ENCODE measurements at places on chromosomes 6 and 20.

GRCh38 chr6:52558266-52559000, 18.4 kb downstream of the TRAM2 start:
- DNase-seq, result no peak

DNA sequence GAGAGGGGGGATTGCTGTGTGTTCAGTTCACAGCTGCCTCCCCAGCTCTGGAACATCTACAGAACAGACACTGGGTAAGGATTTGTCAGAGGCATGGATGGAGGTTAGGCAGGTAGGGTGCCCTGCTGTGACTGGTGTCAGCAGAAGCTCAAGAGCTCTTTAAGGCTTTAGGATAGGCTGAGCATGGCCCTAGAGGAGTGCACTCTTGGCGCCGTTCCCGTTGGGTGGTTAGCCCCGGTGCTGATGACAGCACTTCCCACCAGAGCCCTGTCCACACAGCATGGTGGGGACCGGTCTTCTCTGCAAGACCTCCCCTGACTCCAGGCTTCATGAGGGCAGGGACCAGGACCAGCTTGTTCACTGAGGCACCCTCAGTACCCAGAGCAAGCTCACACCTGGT, 262.0 kb downstream of the BMP7 start:
- DNase-seq, result no peak

- DNase-seq, result no peak
These were observed 28.3 kb downstream of the CDK5RAP1 start for GRCh38 chr20:33372993-33373441.

- DNase-seq, result no peak
These were observed 130.2 kb upstream of the AKIRIN2 start for GRCh38 chr6:87832025-87832825.

GRCh38 chr6:11552442-11552841, 14.9 kb downstream of the TMEM170B start:
- DNase-seq, result no peak

DNA sequence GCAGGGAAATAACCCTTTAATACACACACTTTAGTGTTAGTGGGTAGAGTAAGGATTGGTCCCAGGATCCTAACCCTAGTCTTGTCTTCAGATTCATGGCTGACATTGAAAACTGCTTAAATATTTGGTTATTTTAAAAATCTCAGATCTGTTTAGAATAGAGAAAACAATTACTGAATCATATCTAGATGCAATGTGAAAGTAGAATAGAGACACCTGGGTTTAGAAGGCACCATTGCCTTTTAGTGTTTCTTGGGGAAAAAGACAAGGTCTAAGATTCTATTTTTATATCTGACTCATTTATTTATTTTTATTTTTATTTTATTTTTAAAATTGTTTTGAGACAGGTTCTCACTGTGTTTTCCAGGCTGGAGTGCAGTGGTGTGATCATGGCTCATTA, 6.0 kb downstream of the DDX43 start:
- no peak for DNase-seq

- no peak for DNase-seq
These were observed 46.2 kb downstream of the AKIRIN2 start for GRCh38 chr6:87655824-87656223.
